ENCODE measurements at places on chromosomes 7 and 10. TPM values are rescaled to one million over a fixed set of nuclear protein-coding genes. Genes with fewer than 3 reads are reported as not detected.

DNA sequence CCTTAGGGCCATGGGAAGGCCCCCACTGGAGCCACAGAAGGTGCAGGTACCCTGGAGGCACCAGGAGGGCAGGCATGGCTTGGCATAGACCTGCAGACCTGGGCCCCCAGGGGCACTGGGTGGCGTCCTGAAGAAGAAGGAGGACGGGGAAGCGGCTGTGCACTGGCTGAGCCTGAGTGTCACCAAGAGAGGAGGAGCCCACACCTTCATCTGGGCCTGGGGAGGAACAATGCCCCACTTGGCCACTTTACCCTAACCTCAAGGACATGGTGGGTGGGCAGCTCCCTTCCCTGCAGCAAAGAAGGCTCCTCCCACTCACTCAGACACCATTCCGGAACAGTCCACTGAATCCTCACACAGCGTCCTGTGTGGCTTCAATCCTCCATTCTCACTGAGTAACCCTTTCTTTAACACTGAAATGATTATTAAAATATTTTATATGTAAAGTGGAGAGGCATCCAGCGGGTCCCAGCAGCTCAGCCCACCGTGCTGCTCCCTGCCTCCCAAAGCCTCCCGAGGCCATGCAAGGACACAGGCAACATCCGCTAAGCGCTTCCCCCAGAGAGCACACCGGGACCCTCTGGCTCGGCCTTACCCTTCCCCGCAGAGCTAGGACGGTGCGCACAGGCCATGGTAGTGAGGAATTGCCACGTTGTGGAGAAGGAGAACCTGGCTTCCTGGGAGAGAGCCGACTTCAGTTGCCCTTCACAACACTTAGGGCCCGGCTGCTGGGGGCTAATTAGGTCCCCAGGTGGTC is 516.7 kb upstream of the MGMT start:
- no peak overlapping the region for H3K27ac ChIP-seq
- no peaks in the 10 kb centered on the region for H3K4me1 ChIP-seq
- no peaks in the 10 kb centered on the region for H3K27me3 ChIP-seq
- no peak overlapping the region for H3K4me3 ChIP-seq

- peaks cover 4% of the 10 kb centered on the region for H3K4me1 ChIP-seq
- H3K27ac ChIP-seq = no peak overlapping the region
- H3K27me3 ChIP-seq = no peaks in the 10 kb centered on the region
- no peaks in the 10 kb centered on the region for H3K36me3 ChIP-seq
- H3K4me3 ChIP-seq = no peak overlapping the region
- DNase-seq = no peak
Observed at GRCh38 chr10:49488056-49488717, 50.7 kb downstream of the ERCC6 start.

GRCh38 chr7:20927976-20928375 is 141.3 kb upstream of the SP8 start:
- no peaks in the 10 kb centered on the region for H3K27me3 ChIP-seq
- DNase-seq = no peak
- no peaks in the 10 kb centered on the region for H3K4me1 ChIP-seq
- H3K36me3 ChIP-seq = no peaks in the 10 kb centered on the region
- H3K4me3 ChIP-seq = no peak overlapping the region
- no peak overlapping the region for H3K27ac ChIP-seq

DNA sequence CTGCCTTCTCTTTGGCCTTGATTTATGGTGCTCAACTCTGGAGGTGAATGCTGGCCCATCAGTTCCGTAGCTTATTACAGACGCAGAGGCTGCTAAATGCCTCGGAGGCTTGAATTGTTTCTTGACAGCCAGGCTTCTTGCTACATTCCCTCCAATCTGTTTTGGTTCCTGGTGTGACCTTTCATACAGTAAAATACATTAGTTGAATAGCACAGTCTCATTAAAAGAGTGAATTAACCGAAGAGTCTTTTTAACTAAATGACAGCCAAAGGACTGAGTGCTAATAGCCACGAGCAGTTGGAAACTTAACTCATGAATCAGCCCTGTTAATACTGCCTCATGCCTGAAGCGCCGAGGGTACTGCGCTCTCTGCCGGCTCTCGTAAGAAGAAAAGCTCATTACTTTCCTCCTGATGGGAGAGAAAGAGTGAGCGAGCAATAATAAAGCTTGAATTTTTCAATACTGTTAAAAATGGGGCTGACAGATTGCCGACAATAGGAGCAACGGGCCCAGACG is 236.4 kb upstream of the GPR26 start:
- H3K27ac ChIP-seq = no peak overlapping the region
- no peak overlapping the region for H3K4me3 ChIP-seq
- no peaks in the 10 kb centered on the region for H3K36me3 ChIP-seq
- H3K27me3 ChIP-seq = no peaks in the 10 kb centered on the region
- DNase-seq = no peak

DNA sequence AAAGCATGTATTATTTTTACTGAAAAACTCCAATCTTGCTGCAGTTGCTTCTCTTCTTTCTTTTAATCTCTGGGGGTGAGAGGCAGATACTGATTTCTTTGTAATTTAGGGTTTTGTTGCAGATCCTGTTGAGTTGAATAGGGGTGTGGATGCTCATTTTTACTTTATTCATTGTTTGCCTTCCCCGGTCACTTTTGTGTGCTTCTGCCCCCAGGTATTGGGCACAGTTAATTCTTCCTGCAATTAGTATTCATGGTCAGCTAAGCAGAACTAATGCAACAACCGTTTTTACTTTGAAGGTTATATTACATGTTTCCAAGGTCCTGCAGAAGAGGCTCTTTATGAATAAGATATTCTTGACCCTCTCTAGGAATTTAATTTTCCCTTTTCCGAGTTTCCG is 96.4 kb downstream of the BUB3 start:
- no peak for DNase-seq
- no peaks in the 10 kb centered on the region for H3K4me1 ChIP-seq
- no peak overlapping the region for H3K27ac ChIP-seq
- no peaks in the 10 kb centered on the region for H3K27me3 ChIP-seq

PTN gene
- total RNA-seq = 61.7 TPM

DNA sequence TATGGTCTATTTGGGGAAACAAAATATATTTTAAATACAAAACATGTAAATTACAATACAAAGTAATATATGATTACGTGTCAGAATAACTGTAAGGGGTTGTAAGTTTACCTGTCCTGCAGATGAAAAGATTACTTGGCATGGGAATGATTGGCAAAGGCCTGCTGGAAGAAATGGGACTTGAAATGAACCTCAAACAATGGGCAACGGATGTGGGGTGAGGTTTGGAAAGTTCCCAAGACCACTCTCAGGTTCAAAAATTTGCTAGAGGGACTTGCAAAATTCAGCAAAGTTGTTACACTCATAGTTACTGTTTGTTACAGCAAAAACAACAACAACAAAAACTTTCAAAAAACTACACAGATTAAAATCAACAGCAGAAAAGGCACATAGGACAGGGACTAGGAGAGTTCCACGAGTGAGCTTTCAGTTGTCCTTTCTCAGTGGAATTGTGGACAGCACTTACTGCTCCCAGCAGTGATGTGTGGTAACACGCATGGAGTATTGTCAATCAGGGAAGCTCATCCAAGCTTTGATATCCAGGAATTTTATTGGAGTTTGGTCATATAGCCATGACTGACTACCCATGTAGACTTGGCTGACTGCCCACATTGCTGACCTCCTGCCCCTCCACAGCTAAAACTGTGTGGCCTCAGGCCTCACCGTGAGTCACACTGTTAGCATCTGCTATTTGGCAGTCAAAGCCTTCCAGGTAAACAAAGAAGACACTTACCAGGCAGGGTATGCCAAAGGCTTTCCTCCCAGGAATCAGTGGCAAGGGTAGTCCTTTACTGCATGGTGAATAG is 43.8 kb downstream of the EXOC6 start:
- no peaks in the 10 kb centered on the region for H3K27me3 ChIP-seq
- no peaks in the 10 kb centered on the region for H3K36me3 ChIP-seq
- H3K4me1 ChIP-seq = peaks cover 8% of the 10 kb centered on the region
- peak; percentile 91 for DNase-seq

GRCh38 chr7:77479536-77480088 is 57.5 kb upstream of the PTPN12 start:
- H3K27me3 ChIP-seq = no peaks in the 10 kb centered on the region
- DNase-seq = peak; percentile 30
- 0 out of 2 replicates have a peak, but pooled peaks cover 2% of the 10 kb centered on the region for H3K4me1 ChIP-seq
- H3K27ac ChIP-seq = no peak overlapping the region
- H3K4me3 ChIP-seq = no peak overlapping the region

GRCh38 chr7:35624299-35625186 is 70.4 kb downstream of the HERPUD2 start:
- peaks cover 3% of the 10 kb centered on the region for H3K36me3 ChIP-seq
- H3K4me1 ChIP-seq = no peaks in the 10 kb centered on the region
- no peaks in the 10 kb centered on the region for H3K27me3 ChIP-seq
- H3K27ac ChIP-seq = no peak overlapping the region
- no peak overlapping the region for H3K4me3 ChIP-seq

DNA sequence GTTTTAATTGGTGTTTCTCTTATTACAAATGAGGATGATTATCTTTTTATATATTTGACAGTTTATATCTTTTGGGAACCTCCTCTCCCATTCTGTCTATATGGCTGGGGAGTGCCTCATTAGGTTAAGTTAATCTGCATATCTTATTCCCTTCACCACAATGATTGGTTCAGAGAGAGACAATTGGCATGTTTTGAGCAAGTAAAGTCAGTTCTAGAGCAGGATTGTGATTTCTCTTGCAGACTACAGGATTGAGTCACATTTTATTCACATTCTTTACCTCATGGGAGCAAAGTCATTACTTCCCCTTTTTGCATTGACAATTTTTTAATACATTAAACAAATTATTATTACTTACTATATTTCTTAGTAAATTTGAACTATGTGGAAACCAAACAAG is 345.6 kb downstream of the MDFIC start:
- H3K4me1 ChIP-seq = no peaks in the 10 kb centered on the region
- H3K36me3 ChIP-seq = no peaks in the 10 kb centered on the region

AQP1 gene
- 0.18 TPM for total RNA-seq

CRTAC1 gene
- total RNA-seq = not detected

DNA sequence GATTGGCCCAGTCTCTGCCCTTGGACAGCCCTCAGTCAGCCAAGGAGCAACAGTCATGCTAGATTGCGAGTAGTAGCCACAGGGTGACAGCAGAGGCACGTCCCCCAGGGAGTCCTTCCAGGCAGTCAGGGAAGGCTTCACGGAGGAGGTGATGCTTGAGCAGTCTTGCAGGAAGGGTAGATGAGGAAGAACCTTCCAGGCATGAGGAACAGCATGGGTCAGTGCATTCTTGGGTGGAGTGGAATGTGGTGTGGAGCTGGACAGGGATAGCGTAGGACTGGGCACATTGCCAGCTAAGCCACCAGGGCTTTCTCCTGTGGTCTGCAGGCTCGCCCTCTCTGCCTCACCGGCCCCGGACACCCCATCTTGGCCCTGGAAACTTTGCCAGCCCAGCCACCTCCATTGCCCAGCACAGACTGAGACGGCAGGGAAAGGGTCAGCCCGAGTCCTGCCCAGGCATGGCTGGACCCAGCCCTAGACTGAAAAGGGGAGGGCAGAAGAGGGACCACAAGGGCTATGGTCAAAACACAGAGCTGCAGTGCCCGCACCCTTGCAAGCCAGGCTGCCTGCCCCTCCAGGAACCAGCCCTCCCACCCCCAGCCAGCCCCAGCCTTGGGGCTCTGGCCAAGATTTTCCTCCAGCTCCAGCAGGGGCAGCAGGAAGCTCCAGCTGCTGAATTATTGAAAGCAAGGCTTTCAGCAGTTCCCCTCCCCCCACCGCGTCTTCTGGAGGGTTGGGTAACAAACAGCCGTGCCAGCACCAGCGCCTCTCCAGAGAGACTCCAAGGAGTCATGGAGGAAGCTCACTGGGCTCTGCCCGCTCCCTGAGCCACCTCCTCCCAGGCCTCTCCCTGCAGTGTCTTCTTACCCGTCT is 18.7 kb downstream of the SRRM3 start:
- no peak overlapping the region for H3K27ac ChIP-seq
- H3K27me3 ChIP-seq = peaks cover 36% of the 10 kb centered on the region
- DNase-seq = peak; percentile 30
- peaks cover 2% of the 10 kb centered on the region for H3K4me1 ChIP-seq

DNA sequence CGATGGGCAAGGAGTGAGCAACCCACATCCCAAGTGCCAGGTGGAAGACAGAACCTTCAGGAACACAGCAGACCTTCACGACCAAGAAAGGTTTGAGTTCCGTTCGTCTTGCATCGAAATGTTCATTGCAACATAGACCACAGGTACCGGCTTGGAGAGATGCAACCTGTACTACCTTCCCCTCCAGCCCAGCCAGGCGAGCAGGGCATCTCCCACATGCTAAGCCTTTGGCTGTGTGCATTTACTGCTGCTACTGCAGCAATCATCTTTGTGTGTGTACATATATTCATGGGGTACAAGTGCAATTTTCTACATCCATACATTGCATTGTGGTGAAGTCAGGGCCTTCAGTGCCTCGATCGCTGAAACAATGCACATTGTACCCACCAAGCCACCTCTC is 58.8 kb downstream of the CTBP2 start:
- no peak for DNase-seq
- H3K27me3 ChIP-seq = no peaks in the 10 kb centered on the region
- no peak overlapping the region for H3K4me3 ChIP-seq
- H3K4me1 ChIP-seq = peaks cover 13% of the 10 kb centered on the region
- H3K27ac ChIP-seq = no peak overlapping the region

DNA sequence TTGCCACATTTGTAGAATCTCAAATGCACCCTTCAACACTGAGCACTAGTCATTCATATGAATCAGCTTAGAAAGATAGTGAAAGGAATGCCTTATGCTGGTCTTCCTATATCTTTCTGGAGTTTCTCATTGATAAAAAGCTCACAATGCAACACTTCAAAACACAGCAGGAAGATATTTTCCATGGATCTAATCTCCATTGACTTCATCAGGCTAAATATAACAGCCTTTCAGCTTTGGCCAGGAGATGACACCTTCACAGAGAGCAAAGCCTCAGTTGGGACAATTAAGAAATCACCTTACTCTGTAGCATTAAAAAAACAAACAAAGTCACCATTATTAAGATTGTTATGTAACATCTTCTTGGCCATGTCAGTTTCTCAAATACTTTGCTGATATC is 6.7 kb downstream of the NRP1 start:
- DNase-seq = peak; percentile 47
- no peak overlapping the region for H3K4me3 ChIP-seq
- H3K4me1 ChIP-seq = peaks cover 9% of the 10 kb centered on the region
- peaks cover 7% of the 10 kb centered on the region for H3K36me3 ChIP-seq
- H3K27me3 ChIP-seq = no peaks in the 10 kb centered on the region
- no peak overlapping the region for H3K27ac ChIP-seq

- DNase-seq = peak; percentile 63
- H3K27me3 ChIP-seq = no peaks in the 10 kb centered on the region
- H3K4me1 ChIP-seq = peaks cover 10% of the 10 kb centered on the region
- no peaks in the 10 kb centered on the region for H3K36me3 ChIP-seq
- H3K27ac ChIP-seq = peak overlapping the region; percentile 20
Observed at GRCh38 chr7:112211348-112211907, 4.9 kb downstream of the ZNF277 start.

PSD gene
- total RNA-seq = 2.0 TPM

LOXL4 gene
- total RNA-seq = 20.8 TPM
